ENCODE measurements at places on chromosomes 6 and 20.

GRCh38 chr6:167112421-167112820 is 10.5 kb upstream of the CCR6 start:
- no peak for DNase-seq

GRCh38 chr20:3164043-3164762 is 4.5 kb upstream of the FASTKD5 start:
- no peak for DNase-seq

DNA sequence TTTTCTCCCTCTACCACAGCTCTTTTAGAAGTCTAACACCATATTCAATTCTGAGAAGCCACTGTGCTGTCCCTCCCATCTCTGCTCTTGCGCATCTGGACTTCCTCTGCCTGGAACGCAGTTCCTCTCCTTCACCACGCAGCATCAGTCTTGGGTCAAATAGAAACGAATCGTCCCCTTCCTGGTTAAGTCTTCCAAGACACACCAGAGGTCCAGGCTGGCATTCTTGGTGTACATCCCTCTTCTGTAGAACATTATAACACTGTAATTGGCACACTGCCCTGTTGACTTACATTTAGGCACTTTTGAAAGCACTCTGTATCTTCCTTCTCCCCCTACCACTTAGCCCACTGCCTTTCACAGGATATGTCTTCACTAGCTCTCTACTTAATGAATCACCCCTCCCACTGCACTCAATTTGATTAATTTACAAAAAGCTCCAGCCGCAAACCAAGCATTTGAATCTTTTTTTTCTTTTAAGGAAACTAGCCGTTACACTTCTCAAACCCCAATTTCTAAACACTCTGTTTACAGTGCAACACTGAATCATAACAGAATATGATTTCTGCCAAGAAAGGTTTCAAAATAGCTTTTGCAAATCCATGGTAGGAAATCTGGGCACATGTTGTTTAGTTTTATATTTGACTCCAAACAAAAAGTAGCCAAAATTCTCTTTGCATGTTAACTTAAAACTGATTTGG is 140.8 kb upstream of the CARMIL1 start:
- DNase-seq, result peak; percentile 43

DNA sequence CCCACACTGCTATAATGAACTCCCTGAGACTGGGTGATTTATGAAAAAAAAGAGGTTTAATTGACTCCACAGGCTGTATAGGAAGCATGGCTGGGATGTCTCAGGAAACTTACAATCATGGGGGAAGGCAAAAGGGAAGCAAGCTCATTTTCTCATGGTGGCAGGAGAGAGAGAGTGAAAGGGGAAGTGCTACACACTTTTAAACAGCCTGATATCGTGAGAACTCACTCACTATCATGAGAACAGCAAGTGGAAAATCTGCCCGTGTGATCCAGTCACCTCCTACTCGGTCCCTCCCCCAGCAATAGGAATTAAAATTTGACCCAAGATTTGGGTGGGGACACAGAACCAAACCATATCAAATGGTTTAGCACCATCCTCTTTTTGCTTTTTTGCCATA is 116.6 kb upstream of the CEP162 start:
- no peak for DNase-seq

GRCh38 chr20:31934968-31935764 is 16.7 kb downstream of the PDRG1 start:
- DNase-seq, result no peak

DNA sequence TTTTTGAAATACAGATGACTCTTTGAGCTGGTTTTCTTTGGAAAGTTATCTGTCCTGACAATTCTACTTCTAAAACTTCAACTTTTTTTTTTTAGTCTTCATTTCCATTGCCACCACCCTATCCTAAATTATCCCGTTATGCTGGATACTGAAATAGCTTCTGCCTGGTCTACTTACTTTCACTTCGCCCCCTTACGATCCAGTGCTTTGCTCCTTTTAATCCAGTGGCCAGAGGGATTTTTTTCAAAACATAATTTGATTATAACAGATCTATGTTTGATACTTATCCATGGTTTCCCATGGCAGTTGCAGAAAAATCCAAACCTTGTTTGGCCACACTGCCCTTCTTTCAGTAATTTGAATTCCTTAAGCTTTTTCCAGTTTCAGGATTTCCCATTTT is 27.4 kb downstream of the ASXL1 start:
- DNase-seq, result no peak

- DNase-seq, result peak; percentile 9
These were observed 43.3 kb downstream of the IRAK1BP1 start for GRCh38 chr6:78910591-78911171.

- DNase-seq, result no peak
These were observed 233.7 kb downstream of the DLL1 start for GRCh38 chr6:170057034-170057734.

GRCh38 chr20:63968136-63968927 is 1.4 kb downstream of the ZNF512B start:
- no peak for DNase-seq

DNA sequence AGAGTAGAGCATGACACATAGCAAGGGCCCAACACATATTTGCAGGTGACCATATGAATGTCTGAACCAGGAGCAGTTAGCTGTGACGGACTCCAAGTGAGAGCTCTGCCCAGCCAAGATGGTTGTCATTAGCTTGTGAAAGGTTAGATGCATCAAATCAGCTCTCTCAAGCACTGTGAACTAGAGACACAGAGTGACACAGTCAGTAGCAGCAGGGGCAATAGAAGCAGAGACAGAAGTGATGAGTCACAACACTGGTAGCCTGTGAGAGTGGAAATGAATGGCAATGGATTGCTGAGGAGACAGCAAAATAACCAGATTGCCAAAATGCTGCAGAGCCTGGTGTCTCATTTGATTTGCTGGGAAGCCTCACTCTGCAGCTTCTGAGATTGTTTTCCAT is 558.9 kb downstream of the PKHD1 start:
- no peak for DNase-seq

- DNase-seq, result no peak
These were observed 165.5 kb downstream of the SYNE1 start for GRCh38 chr6:152471456-152472265.

Data from stimulated activated CD4-positive, alpha-beta T cell treated with anti-CD3 and anti-CD28 coated beads, Interleukin-12 subunit alpha, Interleukin-12 subunit beta, amount 100 ng/mL, for 24 hours (primary cell).